ENCODE measurements at places on chromosomes 3 and 15.

- DNase-seq, result no peak
Measured at GRCh38 chr3:189967254-189967865, 153.3 kb downstream of the P3H2 start.

DNA sequence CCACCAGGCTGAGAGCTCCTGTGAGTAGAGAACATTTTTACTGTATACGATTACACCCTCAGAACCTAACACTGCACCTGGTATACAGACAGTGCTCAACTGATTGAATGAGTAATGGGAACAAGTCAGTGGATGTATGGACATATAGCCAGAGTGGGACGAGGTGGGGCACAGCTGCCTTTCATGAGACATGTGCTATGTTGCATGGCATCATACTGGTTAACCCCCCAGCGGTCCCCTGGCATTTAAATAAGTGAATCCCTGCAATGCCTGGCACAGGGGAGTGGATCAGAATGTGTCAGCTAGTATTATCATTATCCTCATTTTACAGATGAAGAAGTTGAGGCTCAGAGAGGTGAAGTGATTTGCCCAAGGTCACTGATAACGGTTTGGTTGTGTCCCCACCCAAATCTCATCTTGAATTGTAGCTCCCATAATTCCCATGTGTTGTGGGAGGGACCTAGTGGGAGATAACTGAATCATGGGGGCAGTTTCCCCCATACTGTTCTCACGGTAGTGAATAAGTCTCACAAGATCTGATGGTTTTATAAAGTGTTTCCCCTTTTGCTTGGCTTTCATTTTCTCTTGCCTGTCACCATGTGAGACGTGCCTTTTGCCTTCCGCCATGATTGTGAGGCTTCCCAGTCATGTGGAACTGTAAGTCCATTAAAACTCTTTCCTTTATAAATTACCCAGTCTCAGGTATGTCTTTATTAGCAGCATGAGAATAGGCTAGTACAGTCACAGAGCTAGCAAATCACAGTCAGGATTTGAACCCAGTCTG is 56.0 kb upstream of the ATP2B2 start:
- no peak for DNase-seq

- no peak for DNase-seq
Measured at GRCh38 chr3:134407239-134407625, 33.0 kb upstream of the AMOTL2 start.

GRCh38 chr15:76976572-76977270 is 18.2 kb upstream of the PSTPIP1 start:
- no peak for DNase-seq

- no peak for DNase-seq
Measured at GRCh38 chr15:35567392-35567791, 21.4 kb upstream of the DPH6 start.

DNA sequence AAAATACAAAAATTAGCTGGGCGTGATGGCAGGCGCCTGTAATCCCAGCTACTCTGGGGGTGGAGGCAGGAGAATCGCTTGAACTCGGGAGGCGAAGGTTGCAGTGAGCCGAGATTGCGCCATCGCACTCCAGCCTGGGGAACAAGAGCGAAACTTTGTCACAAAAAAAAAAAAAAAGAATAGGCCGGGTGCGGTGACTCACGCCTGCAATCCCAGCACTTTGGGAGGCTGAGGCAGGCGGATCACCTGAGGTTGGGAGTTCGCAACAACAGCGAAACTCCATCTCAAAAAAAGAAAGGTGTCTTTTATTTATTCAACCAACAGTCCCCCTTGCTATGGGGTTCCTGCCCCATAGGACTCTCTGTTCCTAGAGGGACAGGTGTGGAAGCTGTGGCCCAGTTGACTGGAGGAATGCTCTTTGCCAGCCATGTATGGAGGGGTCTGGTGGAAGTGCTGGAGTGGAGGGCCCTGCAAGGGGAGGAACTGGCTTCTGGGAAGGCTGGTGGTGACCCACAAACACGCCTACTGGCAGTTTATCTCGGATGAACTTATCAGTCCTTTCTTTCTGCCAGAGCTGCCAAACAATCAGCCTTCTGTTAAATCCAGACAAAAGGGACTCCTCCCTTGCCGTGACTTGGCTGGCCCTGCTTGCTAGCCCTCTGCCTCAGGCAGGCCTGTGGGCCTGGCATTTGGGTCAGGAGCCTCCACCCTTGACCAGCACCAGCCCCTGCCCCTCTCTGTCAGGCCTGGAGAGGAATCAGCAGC is 4.6 kb upstream of the DAG1 start:
- no peak for DNase-seq

DNA sequence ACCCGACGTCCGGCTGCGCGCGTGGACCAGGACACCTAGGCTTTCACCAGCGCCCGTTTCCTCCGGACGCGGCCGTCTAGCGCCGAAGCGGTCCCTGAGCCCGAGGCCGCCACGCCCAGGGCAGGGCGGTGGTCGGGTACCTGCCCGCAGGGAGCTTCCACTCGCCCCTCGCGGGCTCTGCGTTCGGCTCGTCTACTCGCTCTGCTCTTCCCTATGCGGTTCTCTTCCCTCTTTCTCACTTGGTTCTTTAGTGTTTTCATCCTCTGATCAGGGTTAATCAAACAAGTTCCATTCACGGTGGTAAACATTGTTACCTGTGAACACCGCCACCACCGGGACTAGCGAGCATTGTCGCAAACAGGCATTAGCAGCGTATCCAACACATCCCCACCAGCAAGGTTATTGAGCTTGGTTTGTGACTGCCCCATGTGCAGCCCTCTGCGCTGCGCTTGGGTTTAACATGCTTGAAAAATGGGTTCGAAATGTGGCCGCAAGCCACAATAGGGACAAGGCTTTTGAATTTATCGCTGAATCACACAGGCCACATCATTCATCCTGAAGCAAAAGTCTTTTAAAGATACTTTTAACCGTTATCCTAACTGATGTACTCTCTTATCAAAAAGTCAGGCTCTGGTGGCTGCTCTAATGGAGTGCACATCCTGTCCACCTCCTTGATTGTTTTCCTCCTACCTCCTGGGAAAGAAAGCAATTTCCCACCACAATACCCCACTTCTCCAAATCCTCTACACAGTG is 843 bp upstream of the CD47 start:
- peak; percentile 34 for DNase-seq

DNA sequence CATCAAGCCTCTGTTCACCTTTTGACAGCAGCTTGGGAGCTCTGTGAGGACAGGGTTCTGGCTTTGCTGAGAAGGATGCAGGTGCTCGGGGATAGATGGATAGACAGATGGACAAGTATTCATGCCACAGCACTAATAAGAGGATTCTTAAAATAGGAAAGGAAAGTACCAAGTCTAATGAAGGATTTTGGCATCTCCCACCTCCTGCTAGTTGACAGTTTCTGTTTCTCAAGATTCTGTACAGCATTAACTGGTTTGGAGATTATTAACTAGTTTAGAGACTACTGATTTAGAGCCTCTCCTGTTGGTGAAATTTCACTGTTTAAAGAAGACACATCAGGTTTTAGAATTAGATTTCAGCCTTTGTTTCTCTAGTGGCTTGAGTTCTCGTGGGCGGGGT is 152.3 kb downstream of the CACNA1D start:
- DNase-seq, result no peak
